Stimulated activated CD4-positive, alpha-beta T cell treated with anti-CD3 and anti-CD28 coated beads, TNF-alpha, amount 100 ng/mL, for 4 hours (primary cell): ENCODE measurements at places on chromosomes 7 and 10.

- DNase-seq: no peak
Measured at GRCh38 chr10:30827531-30828120, 198.1 kb upstream of the LYZL2 start.

DNA sequence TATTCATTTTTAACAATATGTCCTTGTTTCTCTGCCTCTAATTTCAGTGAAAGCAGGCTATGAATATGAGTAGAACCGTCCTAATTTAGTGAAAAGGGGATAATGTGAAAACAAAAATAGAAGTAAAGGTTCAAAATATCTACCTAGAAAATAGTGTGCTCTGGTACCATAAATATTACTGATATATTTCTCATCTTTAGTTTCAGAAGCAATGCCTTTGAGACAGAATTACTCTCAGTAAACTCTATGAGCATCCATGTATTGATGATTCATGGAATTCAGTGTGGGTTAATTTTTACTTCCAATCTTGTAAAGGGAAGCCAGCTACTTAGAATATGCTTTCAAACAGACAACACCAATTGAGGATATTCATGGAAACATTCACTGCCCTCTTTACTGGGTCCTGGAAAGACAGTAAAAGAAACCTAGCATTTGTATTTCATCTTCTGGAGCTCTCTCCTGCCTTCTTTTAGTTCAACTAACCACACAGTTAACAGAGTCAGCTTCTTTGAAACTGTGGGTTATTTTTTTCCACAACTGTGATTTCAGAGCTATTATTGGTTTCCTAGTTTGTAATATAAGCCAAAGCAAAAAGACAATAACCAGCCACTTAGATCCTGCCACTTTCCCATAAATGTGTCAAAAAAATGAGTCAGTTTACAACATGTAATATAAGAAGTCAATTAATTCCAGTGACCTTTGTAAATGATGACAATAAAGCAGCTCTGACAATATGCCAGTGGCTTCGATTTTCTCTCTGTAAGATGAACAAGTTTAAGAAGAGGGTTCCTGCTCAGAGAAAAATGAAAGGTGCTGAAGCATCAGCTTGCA, 1.7 kb downstream of the LRRN3 start:
- no peak for DNase-seq

DNA sequence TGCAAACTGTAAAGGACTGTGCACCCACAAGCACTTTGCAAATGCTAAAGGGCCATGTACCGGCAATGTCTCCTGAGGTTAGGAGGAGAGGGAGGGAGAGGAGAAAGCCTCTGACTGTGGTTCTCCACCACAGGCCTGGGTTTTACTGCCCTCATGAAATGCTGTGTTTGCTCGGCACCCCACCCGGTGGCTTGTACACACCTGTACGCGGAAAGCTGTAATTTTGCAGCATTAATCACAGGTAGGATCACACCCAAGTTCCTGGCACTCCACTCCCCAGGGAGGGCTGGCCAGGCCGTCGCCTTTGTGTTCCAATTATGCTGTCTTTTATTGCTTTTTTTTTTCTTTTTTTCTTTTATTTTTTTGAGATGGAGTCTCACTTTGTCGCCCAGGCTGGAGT, 78.5 kb upstream of the MYL10 start:
- no peak for DNase-seq

DNA sequence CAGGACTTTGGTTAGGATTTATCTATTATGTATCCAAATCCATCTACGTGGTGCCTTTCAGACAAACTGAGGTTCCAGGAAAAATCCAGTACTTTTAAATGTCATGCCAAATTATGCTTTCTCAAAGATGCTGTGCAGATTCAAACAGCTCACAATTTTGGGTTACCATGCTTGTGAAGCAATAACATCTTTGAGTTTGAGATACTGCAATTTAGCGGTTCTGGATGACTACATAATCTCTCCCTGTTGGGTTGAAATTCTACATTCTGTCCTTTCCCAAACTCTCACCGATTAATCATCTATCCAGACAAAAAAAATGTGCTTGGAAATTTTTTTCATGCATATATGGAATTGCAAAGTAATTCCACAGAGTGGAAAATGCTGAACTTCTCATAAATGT, 3.5 kb downstream of the RHOBTB1 start:
- no peak for DNase-seq

DNA sequence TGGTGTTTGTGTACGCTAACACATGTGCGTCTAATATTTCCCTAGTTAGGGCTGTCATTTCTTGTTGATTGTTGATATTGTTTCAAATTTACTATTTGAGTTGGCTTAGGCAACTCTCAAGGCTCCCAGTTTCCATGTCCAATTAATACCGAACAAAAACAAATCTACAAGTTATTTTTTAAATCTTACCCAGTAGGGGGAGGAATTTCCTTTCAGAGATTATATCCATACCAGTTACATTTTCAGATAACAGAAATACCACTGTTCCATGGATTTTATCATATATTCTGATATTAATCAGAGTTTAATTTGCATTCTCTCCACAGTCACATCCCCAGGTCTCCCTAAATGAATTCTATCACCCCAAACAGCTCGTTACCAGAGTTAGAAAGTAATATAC, 7.2 kb upstream of the AKR1B10 start:
- no peak for DNase-seq

- no peak for DNase-seq
Measured at GRCh38 chr7:28581351-28581750, 169.0 kb downstream of the CREB5 start.

DNA sequence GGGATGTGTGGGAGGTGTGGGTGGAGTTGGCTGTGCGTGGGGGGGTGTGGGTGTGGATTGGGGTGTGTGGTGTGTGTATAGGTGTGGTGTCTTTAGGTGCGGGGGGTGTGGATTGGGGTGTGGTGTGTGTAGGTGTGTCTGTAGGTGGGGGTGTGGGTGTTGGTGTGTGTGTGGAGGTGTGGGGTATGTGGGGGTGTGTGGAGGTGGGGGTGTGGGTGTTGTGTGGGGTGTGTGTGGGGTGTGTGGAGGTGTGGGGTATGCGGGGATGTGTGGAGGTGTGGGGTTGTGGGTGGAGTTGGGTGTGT, 33.9 kb downstream of the SPDYE17 start:
- DNase-seq: no peak

DNA sequence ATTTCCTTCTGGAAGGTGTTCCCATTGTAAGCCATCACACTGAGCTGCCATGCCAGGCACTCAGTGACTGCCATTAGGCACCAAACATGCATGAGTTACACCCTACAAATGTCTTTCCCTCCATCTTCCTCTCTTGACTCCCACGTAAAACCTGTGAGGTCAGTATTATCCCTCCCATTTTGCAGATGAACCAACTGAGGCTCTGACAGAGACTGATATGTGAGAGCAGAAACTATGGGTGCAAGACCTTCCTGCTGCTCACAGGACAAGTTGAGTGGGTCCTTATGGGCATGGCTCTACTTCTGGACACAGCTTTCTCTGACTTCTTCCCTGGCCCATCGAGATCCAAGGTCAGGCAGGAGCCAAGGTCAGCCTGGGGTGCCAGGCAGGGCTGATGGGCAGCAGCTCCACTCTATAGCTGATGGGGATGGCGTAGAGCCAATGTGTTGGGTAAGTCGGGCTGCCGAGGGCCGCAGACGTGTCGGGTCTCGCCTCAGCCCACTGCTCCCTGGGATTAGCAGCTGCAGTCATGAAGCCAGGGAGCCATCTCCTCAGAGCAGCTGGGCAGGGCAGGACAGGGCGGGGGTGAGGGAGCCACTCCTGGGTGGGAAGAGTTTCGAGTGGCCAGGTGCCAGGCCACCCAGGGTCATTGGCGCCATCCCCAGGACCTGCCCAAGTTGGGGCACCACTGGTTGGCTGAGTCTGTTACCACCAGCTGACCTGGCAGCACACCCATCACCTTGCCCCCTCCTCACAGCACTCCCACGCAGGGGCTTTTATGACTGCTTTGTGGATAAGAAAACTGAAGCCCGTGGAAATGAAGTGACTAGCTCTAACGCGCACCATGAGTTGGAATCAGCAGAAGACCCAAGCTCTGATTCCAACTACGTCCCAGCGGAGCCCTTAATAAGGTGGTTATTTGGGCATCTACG, 117.8 kb upstream of the ZMIZ1 start:
- DNase-seq: no peak

DNA sequence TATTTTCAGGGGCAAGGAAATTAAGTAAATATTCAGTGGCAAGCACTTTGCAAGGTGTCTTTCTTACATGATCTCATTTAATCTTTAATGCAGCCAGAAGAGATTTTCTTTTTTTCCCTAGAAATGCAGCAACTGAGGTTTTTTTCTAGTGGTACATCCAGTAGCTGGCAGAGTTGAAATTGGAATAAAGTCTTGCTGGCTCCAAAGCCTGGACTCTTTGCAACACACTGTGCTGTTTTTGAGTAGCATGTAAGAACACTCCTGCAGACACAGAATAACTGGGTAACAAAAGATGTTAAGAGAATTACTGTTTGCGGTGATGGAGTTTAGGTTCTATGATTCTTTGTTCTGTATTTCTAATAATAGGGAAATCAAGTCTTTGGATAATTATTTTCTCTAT, 123.6 kb downstream of the PON1 start:
- DNase-seq: no peak

- DNase-seq: no peak
Measured at GRCh38 chr7:18116661-18117060, 89.0 kb upstream of the PRPS1L1 start.

DNA sequence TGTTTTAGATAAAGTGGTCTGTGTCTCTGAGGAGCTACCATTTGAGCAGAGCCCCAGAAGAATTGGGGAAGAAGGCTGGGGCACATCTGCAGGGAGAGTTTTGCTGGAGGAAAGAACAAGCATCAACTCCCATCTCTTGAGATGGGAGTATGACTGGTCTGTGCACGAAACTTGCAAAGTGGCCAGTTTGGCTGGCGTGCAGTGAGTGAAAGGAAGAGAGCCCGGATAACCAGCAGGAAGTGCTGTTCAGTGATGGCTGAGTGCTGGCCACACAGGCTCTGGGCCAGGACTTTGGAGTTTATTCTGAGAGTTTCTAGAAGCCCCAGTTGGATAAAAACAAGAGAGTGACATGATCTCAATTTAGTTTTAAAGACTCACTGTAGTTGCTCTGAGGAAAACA, 34.4 kb upstream of the SVIL start:
- no peak for DNase-seq

DNA sequence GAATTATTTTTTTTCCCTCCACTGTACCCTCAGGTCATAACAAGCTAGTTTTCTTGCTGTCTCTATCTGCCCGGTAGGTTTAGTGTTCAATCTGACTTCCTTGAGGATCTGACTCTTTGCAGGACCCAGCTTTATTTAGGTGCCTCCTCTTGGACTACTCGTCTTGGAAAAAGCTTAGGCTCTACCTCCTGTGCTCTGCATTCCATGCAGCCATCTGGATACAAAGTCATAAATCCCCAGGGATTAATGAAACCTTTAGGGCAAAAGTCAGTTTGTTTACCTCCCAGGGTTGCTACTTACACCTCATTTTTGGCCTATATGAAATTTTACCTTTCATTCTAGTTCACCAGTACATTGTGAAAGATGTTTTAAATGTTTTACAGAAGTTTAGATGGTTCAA, 8.0 kb downstream of the STAG3 start:
- no peak for DNase-seq

GRCh38 chr10:26468700-26469099, 30.6 kb downstream of the APBB1IP start:
- DNase-seq: no peak

- DNase-seq: no peak
Measured at GRCh38 chr10:33032654-33033151, 74.7 kb upstream of the ITGB1 start.

DNA sequence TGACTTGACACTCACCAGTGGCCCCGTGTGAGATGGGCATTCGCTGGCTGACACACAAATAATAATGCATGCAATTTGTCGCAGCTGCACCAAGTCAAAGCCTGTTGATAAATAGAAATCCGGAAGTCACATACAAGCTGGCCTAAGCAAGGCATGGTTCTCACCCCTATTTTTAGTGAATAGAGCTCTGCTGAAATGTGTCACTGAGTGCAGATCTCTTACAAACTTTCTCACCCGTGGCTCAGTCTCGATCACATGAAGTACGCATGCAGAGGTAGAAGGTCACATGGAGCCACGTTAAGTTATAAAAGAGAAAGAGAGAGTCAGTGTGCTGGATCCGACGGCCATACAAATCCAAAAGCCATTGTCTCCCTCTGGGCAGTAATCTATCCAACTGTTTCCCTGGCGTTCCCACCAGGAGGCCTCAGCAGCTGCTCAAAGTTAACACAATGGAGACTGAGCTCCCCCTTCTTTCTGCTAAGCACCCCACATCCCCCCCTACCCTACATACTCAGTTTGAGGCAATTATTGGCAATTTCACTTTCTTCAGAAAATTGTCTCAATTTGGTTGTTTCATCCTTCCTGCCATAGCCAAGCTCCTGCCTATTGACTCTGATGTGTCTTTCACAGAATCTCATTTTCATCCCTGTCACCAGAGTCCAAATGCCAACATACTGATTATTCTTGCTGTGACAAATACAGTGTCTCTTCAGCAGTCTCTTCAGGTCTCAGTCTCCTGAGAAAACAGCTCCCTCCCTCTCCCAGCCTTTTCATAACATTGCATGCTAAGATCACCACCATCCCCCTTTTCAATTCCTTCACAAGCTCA, 473.3 kb upstream of the NRP1 start:
- no peak for DNase-seq

GRCh38 chr7:131595699-131596098, 39.3 kb upstream of the PODXL start:
- DNase-seq: no peak

DNA sequence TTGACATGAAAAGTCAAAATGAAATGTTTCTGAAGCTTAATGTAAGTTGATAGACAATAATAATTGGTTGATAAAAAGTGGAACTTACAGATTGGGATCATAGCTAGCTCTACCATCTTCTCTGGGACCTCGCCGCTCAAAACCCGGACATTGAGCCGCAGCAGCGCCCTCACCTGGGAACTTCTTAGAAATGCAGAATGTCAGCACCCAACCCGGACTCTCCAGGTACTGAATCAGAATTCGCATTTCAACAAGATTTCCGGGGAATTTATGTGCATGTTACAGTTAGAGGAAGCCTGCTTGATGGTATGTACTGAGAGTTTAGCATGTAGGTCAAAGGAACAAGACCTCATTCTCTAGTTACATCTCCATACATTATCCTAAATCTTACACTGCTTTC, 36.7 kb upstream of the ABLIM1 start:
- no peak for DNase-seq

- DNase-seq: no peak
Measured at GRCh38 chr10:21514818-21515351, 10.6 kb downstream of the SKIDA1 start.

- DNase-seq: no peak
Measured at GRCh38 chr7:2520131-2520760, 672 bp downstream of the LFNG start.

DNA sequence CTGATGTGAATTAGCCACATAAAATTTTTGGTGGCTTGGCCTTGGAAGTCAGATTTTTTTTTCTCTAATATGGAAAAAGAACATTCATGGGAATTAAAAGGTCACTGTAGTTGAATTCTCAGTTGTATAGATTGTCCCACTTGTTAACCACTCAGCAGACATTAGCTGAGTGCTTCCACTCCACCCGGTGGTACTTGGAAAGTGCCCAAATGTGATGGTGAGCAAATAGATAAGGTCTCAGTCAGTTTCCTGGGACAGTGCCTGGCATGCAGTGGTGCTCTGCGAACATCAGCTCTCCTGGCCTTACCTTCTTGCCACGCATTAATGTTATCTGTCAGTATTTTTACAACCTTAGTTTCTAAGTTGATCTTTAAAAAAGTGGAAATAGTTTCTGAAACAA, 1.4 kb downstream of the ATP5F1C start:
- no peak for DNase-seq
